T-helper 2 cell (primary cell): ENCODE measurements at places on chromosomes 7 and 10.

DNA sequence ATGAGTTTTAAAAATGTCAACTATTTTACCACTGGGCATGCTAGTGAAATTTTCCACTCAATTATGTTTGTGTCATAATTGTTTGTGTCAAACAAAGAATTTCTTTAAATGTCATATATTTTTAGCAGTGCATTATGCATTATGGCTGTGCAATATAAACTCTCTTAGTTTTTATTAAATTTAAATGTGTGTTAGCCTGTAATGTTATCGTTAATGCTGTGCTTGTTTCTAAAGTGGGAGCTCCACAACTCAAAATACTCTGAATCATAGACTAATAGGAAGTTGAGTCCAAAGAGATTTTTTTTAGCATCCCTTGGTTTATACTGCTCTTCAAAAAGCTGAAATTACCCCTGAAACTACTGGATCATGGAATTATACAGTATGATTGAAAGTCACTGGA, 26.8 kb downstream of the GNAI1 start:
- DNase-seq, result no peak

DNA sequence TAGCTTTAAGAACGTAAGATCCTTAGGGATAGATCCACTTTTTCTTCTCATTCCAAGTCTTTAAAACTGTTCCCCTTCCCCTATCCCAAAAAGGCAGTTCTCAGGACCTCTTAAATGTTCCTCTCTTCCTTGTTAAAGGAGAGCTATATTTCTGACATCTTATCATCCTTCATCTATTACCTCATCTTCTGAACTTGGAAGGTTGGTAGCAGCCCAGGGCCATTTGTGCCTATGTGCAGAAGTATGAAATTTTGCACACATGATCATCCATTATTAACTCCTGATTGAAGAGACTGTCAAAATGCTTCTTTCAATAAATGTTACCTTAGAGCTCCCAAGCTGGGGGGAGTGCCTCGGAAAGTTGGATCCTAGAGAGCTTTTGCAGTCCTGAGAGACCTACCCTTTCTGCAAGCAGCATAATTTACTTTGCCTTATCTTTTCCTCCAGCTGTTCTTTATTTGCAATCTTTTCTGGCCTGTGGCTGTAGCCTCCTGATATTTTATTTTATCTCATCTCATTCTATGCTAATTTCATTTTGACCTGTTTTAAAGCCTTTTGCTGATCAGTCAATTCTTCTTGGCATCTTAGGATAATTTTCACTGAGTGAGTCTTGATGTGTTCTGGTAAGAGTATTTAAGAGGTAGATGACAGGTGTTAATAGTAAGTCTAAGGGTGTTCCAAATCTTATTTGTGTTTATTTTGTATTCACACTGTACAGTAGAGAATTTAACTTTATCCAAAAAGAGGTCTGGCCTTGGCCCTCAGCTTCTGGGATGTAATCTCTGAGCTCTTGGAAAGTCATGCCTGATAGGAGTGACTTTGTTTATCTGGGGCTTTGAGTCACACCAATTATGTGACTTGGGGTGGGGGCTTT, 135.0 kb upstream of the PDLIM1 start:
- DNase-seq, result no peak

DNA sequence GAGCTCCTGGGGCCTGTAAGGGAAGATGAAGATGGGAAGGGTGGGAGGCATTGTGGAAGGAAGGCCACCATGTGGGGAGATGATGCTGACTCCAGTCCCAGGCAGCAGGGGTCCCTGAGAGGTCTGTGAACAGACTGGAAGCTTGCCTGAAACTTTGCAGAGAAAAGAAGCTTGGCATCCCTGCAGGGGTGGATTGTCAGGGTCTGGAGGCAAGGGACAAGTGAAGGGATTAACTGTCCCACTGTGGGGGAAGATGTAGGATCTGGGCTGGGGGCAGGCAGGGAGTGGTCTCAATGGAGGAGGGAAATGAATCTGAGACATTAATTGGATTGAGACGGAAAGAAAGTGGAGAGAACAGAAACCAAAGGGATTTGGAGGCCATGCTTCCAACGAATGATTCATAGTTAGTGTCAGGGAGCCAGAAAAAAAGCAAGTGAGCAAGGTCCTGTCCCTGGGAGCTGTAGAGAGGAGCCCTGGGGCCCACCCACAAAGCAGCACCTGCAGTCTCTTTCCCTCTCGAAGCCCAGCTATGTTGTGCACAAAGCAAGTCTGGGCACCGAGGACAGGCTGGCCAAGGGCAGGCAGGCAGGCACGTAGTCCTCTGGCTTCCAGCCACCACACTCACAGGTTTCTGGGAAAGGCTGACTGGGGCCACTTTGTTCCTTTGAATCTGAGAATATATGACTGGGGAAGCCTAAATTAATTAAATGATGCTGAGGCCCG, 4.7 kb upstream of the SLC18A3 start:
- DNase-seq, result no peak

DNA sequence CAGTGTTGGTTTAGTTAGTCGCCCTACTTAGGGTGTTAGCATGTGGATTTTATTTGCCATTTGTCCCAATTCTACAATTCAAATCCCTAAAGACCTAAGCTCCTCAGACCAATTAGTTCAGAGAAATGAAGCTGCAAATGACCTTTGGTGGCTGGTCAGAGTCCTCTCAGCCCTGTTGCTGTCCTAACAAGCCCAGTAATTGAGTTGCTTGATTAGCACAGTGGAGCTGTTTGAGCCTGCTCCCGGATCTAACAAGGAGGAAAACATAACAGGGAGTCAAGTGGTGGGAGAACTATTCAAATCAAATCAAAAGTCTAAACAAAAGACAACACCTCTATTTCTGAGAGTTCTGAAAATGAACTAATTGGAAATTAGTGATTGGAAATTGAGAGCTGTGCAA, 22.1 kb downstream of the ZDHHC6 start:
- DNase-seq, result no peak

- no peak for DNase-seq
Measured at GRCh38 chr10:123665491-123666286, 466 bp upstream of the GPR26 start.

- DNase-seq, result no peak
Measured at GRCh38 chr10:86178401-86179152, 188.0 kb downstream of the GRID1 start.
